Activated CD4-positive, CD25-positive, alpha-beta regulatory T cell treated with anti-CD3 and anti-CD28 coated beads, Interleukin-2, amount 50 U/mL, for 72 hours (primary cell): ENCODE measurements at places on chromosomes 13 and 19.
A peak's percentile ranks its signal among the peaks of the same experiment; 100 is the strongest.

- DNase-seq = no peak
These were observed 10.6 kb downstream of the KHSRP start for GRCh38 chr19:6413721-6414643.

GRCh38 chr19:51131780-51132680 lies 7.3 kb downstream of the SIGLEC9 start:
- DNase-seq = peak; percentile 26

GRCh38 chr13:30697996-30698401 lies 37.3 kb upstream of the ALOX5AP start:
- DNase-seq = no peak

DNA sequence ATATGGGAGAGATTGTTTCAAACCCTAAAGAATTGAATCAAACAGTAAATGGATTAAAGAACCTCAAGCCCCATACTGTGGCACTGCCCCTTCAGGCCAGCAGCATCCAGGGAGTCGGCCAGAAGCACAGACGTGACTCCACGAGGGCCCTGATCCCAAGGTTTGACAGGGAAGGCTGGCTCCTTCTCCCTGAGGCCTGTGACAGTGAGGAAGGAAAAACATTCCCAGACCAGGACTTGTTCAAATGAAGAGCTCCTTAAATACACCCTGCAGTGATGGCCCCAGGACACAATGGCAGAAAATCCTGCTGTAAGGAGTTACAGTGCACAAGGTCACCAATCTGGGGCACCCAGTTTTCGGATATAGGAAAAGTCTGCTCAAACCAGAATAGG lies 91.0 kb downstream of the COL4A1 start:
- no peak for DNase-seq

DNA sequence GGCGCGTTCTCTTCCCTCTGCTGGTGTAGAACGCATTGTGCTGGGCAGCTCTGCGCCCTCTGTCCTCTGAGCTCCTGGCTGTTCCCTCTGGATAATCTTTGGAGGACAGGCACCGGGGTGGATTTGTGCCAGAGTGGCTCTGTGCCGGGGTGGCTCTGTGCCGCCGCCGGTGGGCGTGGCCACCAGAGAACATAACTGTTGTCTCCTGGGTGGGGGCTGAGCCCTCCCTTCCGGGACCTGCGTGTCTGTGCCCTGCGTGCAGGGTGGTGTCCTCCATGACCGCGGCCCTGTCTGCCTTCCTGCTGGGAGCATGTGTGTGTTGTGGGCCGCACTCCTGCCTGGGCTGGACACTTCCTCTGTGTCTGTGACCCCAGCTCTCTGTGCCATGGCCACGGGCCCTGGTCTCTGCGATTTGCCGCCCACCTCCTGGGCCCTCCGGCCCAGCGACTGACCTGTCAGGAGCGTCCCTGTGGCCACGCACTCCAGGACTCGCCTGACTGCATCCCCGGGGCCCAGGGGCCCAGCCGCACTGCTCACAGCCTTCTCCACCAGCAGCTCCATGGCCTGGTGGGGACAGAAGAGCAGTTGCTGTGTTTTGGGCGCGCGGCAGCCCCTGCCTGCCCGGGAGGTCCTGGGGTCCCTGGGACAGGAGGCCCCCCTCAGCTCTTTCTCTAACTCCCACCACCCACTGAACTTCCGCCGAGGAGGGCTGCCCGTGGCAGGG lies 22.4 kb upstream of the MATK start:
- DNase-seq = no peak

GRCh38 chr13:25905611-25906010 lies 146.2 kb downstream of the SHISA2 start:
- no peak for DNase-seq

GRCh38 chr13:91904005-91904404 lies 505.6 kb downstream of the GPC5 start:
- DNase-seq = no peak

DNA sequence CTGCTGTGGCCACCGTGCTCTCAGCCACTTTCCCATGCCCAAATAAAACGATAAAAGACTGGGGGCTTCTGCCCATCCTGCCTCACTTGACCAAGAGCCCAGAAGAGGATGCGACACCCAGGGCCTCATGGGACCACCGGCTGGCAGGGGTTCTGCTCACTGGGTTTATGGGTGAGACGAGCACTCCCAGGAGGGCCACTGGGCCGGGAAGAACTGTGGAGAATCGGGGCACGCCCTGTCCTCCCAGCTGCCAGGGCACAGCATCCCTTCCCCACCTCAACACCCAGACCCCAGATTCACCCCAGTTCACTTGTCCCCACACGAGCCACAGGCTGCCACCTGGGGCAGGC lies 4.7 kb upstream of the F10 start:
- DNase-seq = peak; percentile 17

GRCh38 chr13:79936368-79937136 lies 404.4 kb downstream of the SPRY2 start:
- no peak for DNase-seq

GRCh38 chr13:44197791-44198770 lies 175.5 kb upstream of the SERP2 start:
- peak; percentile 33 for DNase-seq

DNA sequence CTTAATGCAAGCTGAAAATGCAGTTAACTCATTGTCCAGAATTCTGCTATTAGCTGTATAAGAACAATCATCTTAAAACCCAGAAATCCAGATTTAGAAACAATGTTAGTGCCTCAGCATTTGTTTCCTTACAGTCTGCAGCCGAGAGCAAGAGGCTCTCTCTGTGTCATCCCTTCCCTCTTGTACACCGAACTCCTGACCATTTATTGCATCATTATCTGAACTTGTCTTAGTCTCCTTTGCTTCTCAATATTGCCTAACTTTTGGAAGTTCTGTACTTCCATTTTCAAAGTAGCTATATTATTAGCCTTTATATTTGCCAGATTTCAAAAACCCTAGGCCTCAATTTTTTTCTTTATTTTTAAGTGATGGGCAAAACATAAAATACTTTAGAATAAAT lies 27.1 kb downstream of the RNASEH2B start:
- DNase-seq = no peak

- DNase-seq = no peak
These were observed 2194.8 kb downstream of the PCDH9 start for GRCh38 chr13:65035302-65035701.

DNA sequence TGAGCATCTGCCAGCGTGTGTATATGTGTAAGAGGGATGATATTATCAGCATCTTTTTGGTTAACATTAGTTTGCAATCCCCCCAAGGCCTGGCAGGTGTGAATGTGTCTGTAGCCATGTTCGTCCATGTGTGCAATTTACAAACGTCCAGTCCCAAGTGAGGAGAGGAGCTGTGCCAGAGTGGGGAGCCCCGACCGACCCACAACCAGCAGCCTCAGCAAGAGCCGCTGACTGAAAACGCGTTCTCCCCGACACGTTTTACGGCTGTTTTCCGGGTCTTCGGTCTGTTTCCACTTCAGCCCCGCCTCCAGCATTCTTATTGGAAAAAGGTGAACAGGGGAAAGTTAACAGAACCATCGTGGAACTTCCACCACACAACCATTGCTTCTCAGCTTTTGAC lies 119.1 kb upstream of the SOX1 start:
- no peak for DNase-seq

GRCh38 chr13:75384879-75385707 lies 96.9 kb downstream of the TBC1D4 start:
- no peak for DNase-seq

GRCh38 chr19:10835754-10836478 lies at the start of gene TMED1:
TSS of gene TMED1 (minus strand) at chr19:10836212. CDS start at chr19:10836191, 21 bp downstream.
- DNase-seq = peak; percentile 98

GRCh38 chr13:51324714-51325420 lies 14.6 kb upstream of the SERPINE3 start:
- DNase-seq = no peak

DNA sequence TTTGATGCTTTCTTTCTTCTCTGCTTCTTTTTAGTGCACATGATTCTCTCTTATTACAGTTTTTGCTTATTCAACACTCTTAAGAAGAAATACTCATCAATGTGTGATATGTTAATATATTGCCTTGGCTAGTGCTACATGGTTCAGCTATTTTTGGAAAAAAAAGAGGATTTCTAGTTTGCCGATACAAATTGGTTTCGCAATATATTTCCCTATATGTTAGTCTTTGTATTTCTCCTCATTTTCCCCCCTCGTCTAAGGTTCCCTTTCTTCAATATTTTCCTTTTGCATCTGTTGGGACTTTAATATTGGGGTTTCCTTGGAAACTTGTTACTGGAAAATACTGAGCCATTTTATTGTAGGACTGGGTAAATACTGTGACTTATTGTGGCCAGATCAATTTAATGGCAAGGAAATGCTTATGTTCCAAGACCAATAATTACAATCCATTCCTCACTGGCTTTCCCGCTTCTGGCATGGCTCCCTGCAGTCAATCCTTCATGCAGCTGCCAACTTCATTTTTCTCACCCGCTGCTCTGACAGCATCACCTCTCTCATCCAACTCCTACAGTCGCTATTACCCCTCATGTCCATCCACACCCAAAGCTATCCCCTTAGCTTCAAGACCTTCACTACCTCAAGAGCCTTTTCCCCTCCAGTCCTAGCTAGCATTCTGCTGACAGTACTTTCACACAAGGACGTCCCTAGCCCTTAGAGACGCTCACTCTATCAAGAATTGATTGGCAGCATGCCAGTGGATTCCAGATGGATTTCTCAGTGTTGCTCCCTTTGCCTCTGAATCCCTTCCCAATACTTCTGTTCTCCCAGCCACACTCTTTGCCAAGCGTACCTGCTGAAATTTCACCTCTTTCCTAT lies 280.1 kb upstream of the TMTC4 start:
- no peak for DNase-seq

DNA sequence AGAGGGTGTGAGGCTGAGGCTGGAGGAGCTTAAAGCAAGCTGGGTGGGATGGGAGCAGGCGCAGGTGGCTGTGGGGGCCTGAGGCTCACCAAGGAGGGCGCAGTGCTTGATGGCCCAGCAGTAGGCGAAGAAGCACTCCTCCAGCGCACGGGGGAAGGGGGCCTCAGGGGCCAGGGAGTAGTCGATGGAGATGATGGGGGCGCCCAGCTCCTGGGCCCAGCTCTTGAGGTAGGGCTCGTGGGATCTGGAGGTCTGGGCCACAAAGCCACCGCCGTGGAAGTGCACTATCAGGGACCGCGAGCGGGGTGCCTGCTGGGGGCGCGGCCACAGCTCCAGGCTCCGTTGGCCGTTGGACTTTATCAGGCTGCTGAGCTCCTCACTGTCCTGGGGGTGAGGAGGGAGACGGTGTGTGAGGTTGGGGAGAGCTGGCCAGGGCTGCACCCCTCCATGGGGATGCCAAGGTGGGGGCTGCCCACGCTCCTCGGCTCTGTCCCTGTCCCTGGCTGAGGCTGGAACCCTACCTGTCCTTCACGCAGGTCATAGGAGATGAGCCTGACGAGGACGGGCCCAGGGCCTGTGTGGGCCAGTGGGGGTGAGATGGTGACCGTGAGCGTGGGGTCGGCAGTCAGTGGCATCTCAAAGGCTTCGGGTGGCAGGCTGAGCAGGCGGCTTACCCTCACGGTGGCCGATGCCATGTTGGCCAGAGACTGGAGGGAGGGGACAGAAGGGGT lies 17.2 kb upstream of the CNFN start:
- DNase-seq = no peak

DNA sequence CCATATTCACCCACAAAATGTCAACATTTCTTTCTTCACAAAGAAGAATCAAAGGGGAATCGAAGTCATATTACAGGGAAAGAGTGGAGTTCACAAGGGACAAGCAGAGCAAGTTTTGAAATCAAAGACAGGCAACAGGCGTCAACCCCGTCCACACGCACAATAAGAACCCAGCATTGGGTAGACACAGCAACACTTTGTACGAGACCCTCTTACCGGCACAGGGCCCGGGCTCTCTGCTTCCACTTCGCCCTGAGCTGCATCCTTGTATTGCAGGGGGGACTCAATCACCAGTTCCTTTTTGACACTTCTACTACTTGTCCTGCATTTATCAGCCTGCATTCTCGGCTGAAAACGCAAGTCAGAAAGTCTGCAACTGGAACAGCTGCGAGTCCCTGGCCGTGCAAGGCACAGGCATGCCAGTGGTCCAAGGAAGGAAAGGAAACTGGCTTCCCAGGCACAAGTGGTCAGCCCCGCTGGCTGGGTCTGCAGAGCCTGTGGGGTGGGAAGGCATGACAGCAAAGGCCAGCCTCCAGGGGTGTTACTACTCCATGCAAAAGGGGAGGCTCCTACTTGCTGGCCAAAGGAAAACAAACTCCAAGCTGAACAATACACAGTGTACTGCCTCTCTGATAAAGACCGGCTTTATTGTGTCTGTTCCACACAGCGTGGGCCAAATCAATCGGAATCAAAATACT lies at the start of gene DOCK9:
DOCK9 (minus strand) TSS at position 497 of the 698 bp plus-strand sequence; CDS start at position 342, 155 bp downstream.
- DNase-seq = no peak

DNA sequence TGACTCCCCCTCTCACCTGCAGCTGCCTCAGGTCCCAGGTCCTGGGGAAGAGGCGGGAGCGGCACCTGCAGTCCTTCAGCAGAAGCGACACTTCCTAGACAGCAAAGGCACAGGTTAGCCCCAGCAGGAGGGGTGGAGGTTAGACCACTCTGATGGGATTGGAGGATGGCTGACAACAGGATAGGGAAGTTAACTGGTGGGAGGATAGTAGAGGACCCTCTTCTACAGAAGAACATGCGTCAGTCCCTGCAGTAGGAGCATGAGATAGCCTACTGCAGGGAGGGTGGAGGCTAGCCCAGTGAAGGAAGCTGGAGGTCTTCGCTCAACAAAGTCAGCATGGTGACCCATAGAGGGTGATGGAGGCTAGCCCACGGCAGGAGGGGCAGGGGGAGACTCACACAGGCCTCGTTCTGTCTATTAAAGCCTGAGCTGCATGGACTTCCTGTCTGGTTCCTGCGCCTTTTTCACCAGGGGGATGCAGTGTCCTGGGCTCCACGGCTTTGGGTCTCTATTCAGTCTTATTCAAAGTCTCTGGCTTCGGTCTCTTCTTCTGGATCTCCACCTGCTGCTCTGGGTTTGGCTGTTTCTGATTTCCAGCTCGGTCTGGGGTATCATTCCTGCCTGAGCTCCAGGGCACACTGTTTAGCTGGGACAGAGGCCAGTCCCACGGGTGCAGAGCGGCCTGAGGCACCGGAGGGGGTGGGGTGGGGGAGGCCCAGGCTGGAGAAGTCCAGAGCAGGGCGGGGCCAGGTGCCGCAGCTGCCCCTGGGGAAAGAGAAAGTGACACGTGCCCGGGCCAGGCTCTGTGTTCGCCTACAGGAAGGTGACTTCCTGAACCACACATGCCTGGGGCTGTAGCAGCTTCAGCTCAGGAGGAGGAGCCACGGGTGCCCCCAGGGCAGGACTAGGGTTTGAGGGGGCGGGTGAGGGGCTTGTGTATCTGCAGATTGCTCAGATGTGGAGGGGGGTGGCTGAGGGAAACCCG lies 7.3 kb downstream of the IFNL3 start:
- peak; percentile 50 for DNase-seq

GRCh38 chr19:36547001-36547732 lies 19.1 kb upstream of the ZNF260 start:
- no peak for DNase-seq

- DNase-seq = no peak
These were observed 4.2 kb downstream of the GZMM start for GRCh38 chr19:547836-548720.

- no peak for DNase-seq
These were observed 391.9 kb downstream of the COG6 start for GRCh38 chr13:40047322-40047771.
